ENCODE measurements at places on chromosomes 1 and 21.

- no peak for DNase-seq
Observed at GRCh38 chr1:941588-942383, 17.3 kb downstream of the NOC2L start.

- DNase-seq = no peak
Observed at GRCh38 chr1:7899741-7900140, 40.9 kb downstream of the TNFRSF9 start.

GRCh38 chr1:245263529-245264095 lies 108.8 kb downstream of the KIF26B start:
- no peak for DNase-seq

- DNase-seq = no peak
Observed at GRCh38 chr1:60898413-60898812, 183.9 kb upstream of the NFIA start.

GRCh38 chr1:111197598-111198284 lies 2.7 kb downstream of the DENND2D start:
- no peak for DNase-seq

GRCh38 chr21:37828556-37828955 lies 87.7 kb downstream of the KCNJ6 start:
- no peak for DNase-seq

DNA sequence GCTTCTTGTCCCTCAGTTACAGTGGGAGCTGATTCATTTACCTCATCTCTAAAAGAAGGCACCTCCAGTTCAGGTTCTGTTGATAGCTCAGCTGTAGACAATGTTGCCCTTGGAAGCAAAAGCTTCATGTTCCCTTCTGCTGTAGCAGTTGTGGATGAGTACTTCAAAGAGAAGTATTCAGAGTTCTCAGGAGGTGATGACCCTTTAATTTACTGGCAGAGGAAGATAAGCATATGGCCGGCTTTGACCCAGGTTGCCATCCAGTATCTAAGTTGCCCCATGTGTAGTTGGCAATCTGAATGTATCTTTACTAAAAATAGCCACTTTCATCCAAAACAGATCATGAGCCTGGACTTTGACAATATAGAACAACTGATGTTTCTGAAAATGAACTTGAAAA lies 4.5 kb downstream of the ZBED6 start:
- DNase-seq = no peak

GRCh38 chr1:204192046-204192445 lies 4.2 kb downstream of the KISS1 start:
- DNase-seq = no peak

DNA sequence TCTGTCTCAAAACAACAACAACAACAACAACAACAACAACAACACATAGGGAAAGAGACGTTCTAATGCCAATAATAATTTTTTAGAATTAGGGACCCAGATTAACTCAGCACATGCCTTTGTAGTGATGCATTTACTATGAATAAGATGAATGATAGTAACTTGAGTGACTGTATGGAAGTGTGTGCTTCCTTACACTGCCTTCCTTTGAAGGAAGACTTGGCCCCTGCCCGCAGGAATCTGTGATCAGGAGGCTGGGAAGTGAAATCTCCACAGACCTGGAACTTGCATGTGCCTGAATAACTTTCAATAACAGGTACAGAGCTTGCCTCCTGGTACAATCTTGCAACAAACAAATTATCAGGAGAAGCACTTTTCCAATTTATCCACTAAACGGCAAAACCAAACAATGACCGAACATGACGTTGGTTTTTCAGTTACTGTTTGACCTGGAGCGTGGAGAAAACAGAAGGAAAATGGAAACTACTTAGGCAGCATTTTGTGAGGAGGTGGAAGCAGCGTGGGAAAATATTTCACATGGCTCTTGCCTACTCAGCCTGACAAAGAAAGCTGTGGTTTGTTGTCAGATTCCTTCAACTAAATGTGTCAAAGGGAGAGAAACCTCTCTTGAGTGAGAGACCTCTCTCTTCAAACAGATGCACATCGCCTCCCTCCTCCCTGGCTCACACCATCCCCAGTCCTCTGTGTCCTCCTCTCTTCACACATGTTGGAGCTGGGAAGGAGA lies 10.1 kb upstream of the ABCA4 start:
- no peak for DNase-seq

GRCh38 chr1:28917757-28918118 lies 3.4 kb downstream of the EPB41 start:
- no peak for DNase-seq

GRCh38 chr1:52582116-52582696 lies 20.0 kb upstream of the GPX7 start:
- no peak for DNase-seq

- no peak for DNase-seq
Observed at GRCh38 chr1:119735217-119735616, 23.5 kb downstream of the PHGDH start.

DNA sequence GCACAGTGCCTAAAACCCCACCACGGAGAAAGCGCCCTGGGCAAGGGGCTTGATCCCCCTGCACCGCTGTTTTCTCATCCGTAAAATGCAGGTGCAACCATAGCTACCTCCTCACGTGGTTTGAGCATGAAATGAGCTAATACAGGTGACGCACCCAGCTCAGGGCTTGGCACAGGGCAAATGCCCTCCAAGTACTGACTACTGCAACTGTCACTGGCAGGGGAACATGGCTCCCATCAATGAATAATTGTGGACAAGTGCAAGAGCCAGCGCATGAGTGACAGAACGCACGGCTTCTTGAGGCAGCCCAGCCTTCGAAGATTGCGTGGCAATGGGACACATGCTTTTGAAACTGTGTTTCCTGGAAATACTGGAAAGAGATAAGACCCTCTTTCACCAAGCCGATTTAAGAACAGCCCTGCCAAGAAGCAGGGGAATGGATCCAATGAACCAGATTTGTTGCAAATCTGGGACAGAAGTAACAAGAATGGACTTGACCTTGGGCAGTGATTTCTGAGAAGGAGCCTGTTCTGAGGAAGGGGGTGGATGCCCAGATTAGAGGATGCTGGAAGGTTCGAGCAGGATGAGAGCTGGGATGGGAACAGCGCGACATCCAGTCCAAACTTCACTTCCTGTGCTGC lies 92.8 kb upstream of the IFFO2 start:
- no peak for DNase-seq

DNA sequence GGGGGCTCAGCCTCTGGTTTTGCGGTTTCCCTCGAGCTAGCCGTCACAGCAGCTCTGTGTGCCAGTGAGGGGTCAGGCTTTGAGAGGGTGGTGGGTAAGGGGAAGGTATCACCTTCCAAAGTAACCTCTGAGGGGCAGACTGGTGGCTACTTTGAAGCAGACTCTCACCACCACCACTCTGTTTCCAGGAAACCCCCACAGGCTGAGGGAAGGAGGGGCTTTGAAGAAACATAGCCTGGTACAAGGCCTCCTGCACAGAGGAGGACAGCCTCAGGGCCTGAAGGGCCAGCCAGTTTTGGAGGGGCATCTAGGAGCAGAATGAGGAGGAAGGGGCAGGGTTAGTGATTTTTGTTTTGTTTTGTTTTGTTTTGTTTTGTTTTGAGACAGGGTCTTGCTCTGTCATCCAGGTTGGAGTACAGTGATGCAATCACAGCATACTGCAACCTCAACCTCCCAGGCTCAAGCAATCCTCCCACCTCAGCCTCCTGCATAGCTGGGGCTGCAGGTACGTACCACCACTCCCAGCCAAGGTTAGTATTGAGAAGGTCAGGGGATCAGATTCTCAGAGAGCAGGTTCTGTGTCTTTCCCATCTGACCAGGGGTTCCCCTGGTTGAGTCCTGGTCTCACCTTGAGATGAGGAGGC lies 17.2 kb upstream of the ZNF683 start:
- DNase-seq = no peak

DNA sequence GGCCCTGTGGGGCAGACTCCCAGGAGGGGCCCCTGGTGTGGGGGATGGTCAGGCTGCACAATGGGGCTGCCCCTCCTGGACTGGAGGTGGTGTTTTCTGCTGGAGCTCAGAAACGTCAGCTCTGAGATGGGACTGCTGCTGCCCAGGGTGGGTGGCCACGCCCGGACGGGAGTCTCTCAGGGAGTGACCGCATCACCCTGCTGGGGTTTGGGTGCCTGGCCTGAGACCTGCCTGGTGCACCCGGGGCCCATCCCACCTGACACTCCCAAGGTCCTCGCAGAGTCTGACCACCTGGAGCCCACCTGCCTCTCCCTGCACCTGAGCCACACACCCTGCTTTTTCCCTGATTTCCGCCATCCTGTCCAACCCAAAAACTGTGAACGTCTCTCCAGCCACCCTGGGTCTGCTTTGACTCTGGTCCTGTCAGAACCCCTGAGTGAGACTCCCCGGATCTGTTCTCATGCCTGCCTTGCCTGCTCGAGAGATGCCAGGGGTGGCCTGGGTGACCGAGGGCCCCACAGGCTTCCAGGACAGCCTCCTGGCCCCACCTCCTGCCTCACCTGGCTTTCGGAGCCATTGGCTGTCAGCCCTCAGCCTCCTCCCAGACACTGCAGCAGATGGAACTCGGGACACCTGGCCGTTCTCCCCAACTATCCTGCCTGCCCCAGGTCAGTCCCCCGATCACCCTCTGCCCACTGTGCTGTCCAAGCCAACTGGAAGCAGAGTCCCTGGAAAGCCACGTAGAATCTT lies 11.6 kb upstream of the SMYD3 start:
- no peak for DNase-seq

DNA sequence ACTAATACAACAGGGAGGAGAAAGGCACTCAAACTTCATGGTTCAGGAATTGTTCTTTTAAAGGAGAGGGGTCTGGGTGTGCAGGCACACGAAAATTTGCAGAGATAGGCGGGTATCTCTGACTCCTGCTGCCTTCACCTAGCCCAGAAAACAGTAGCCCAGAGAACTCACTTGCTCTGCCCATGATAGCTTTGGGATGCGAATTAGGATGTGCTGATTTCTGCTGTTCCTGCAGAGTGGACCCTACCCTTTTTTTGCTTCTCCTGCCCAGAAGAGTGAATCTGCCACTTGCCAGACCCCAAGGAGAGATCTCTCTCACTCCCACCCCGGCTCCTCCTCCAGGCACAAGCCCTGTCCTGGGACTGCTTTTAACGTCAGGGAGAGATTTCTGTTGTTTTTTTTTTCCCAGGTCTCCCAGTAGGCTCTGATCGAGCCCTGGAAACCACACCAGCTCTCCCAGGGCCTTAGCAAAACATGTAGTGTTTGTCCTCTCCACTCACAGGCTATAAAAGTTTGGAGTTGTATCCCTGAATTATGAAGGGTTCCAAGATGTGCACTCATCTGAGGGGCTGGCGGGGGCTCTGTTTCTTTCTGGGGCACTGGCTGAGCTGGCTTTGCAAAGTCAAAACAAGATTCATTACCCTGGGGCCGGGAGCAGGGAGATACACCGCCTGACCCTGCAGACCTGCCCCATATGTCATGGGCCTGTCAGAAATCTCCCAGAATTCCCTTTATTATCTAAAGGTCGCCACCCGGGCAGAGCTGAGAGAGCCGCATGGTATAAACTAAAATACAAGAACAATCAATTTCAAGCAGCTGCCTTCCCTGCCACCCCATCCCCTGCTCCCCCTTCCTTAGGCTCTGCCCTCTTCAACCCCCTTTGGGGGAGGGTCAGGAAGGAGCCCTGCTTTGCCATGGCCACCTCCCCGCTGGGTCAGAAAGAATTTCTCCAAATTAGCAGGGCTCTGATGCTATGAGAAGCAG lies 17.9 kb downstream of the PLXNA2 start:
- DNase-seq = no peak

DNA sequence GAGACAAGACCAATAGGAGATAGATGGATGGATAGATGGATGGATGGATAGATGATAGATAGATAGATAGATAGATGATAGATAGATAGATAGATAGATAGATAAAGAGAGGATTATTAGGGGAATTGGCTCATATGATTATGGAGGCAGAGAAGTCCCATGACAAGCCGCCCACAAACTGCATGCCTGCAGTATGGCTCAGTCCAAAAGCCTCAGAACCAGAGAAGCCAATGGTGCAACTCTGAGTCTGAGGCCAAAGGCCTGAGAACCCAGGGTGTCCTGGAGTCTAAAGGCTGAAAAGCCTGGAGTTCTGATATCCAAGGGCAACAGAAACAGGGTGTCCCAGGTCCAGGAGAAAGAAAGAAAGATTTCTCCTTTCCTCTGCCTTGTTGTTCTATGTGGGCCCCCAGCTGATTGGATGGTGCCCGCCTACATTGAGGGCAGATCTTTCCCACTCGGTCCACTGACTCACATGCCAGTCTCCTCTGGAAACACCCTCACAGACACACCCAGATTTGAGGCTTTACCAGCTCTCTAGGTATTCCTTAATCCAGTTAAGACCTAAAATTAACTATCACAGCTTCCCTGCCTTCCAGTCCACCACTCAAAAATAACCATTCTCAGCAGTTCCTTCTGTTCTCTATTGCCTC lies 39.6 kb upstream of the IRF2BP2 start:
- DNase-seq = no peak

DNA sequence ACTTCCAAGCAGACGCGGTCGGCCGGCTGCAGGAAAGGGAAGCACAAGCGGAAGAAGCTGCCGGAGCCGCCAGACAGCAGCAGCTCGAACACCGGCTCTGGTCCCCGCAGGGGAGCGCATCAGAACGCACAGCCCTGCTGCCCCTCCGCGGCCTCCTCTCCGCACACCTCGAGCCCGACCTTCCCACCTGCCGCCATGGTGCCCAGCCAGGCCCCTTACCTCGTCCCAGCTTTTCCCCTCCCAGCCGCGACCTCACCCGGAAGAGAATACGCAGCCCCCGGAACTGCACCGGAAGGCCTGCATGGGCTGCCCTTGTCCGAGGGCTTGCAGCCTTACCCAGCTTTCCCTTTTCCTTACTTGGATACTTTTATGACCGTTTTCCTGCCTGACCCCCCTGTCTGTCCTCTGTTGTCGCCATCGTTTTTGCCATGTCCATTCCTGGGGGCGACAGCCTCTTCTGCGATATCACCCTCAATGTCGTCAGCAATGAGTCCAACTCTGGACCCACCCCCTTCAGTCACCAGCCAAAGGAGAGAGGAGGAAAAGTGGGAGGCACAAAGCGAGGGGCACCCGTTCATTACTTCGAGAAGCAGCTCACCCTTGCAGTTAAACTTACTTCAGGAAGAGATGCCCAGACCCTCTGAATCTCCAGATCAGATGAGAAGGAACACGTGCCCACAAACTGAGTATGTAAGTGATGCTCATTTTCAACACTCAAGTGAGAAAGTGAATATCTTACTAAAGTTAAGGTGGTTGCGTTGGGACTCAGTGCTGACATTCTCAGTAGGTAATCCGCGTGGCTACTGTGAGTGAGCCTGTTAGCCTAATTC lies 25.5 kb downstream of the UTS2 start:
- peak; percentile 13 for DNase-seq

GRCh38 chr1:110068646-110069403 lies 1.6 kb downstream of the ALX3 start:
- peak; percentile 33 for DNase-seq

GRCh38 chr1:112625696-112626095 lies 6.1 kb downstream of the CAPZA1 start:
- DNase-seq = no peak

DNA sequence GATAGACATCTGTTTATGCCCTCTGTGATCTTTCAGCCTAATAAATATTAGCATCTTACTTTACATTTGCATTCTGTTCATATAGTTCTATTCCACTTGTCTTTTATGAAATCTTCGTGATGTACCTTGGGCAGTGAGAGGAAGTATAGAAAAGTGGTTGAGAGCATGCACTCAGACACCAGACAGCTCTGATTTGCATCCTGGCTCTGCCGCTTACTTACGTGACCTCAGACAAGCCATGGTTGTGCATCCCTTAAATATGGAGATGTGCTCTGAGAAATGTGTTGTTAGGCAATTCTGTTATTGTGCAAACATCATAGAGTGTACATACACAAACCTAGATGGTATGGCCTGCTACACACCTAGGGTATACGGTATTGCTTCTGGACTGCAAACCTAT lies 22.9 kb downstream of the OVGP1 start:
- no peak for DNase-seq

- DNase-seq = no peak
Observed at GRCh38 chr21:38082936-38083485, 166.8 kb upstream of the KCNJ6 start.
